ENCODE measurements at places on chromosomes 5 and 9.

- no peak for DNase-seq
Observed at GRCh38 chr5:156043351-156043750, 283.6 kb upstream of the SGCD start.

DNA sequence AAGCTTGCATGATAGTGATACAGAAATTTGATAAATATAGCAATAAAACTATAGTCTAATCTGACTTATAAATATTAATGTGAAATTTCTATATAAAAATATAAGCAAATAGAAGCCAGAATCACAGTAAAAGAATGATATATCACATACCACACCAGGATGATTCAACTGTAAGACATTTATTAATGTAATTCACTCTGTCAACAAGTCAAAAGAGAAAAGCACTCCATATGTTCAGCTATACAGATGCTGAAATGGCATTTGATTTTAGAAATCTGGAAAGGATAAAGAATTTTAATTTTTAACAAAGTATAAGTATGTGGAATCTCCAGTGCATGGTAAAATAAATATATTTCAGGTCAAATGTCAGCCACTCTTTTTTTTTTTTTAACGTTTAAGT is 372.4 kb downstream of the KCNN2 start:
- DNase-seq: peak; percentile 20

DNA sequence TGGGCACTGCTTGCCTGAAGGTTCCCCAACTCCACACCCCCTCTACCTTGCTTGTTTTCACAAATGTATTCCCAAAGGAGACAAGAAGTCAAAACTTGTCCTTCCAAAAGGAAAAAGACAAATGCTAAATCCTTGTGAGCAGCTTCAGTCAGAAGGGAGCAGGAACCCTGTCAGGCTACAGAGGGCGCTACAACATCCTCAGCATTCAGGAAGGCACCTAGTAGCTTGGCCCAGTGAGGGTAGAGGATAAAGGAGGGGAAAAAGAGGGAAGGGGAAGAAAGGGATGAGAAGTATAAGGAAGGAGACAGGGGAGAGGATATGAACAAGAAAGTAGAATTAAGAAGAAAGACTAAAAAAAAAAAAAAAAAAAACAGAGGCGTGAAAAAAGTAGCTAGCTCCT is 97.5 kb downstream of the MLLT3 start:
- no peak for DNase-seq

- DNase-seq: peak; percentile 59
Observed at GRCh38 chr9:134607971-134608370, 33.6 kb upstream of the COL5A1 start.

GRCh38 chr9:77957652-77958051 is 74.0 kb downstream of the GNAQ start:
- DNase-seq: no peak

DNA sequence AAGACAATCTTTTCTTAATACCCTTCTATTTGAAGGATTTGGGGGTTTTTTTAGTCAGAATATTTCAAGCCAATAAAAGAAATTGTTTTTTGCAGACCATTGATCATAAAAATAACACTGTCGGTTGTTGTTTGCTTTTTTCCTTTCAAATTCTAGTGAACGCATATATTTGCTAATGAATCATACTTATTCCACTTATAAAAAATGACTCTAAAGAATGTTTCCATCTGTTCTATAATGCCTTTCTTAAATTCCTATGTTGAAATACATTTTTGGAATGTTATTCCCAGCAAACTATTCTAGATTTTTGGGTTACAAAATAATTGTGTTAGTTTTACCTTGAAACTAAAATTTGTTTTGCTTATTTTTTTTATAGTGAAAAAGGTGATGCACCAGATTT is 32.2 kb downstream of the CWC27 start:
- DNase-seq: no peak

Data from fibroblast of skin of left quadriceps (primary cell).